ENCODE measurements at places on chromosomes 1 and 21.

DNA sequence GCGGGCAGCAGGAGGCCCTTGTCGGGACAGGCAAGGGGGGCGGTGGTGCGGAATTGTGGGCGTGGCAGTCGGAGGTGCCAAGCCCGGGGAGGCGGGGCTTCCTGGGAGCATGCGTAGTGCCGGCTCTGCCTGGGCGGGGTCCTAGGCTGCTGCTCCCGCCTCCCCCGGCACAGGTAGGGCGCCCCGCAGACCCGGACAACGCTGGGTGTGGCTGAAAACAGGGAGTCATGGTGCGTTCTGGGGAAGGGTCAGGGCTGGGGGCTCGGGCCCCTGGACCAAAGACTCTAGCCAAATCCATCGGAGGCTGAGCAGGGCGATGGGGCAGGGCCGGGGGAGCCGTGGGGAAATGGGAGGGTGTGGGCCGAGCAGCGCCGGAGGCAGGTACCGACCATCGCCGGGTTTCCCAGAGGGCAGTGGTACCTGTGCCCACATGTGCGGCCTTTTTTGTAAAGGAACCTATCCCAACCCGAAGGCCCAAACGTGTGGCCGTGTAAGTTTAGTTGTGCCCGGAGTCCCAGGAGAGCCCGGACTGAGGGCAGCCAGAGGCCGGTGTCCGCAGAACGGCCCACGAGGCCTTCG, 231.9 kb downstream of the SDCCAG8 start:
- DNase-seq, result no peak

DNA sequence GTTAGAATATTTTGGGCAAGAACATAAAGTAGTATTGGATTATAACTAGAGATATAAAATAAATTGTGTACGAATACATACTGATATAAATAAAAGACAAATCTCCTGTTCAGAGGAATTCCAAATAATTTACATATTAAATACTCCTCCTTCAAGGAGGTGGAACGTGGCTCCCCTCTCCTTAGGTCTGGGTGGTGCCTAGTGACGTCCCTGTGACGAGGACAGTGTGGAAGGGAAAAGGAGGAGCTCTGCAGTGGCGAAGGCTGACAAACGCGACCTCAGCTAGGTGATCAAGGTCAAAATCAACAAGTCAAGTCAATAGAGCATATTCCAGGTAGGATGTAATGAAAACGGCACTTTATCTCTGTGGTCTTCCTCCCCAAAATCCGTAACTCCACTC, 310.0 kb downstream of the SMYD3 start:
- no peak for DNase-seq

GRCh38 chr1:58439946-58440345, 106.6 kb downstream of the OMA1 start:
- no peak for DNase-seq

- DNase-seq, result no peak
Measured at GRCh38 chr21:45870421-45870820, 111.1 kb upstream of the COL6A1 start.

DNA sequence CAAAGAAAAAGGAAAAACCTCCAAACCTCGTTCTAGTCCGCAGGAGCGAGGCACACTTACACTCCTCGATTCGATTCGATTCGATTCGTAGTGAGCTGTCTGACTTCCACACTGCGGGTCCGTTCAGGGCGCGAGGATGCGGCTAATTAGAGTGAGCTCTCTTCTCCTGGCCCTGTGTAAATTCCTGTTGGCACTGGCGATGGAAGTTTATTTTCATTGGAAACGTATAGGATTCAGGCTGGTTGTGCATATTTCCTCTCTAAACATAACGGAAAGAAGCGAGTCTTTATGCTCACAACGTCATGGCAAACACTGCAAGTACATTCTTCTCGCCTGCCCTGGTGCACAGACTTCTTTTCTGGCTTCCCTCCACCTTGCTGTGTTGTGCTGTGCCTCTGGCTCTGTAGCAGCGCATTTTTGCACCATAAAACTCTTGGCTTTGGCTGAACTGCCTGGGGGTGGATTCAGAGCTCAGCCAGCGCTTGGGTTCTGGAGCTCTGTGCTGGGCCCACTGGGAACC, 2.7 kb downstream of the HUNK start:
- DNase-seq, result no peak

Data from NCI-H510A treated with DMSO at 0.1 percent for 48 hours (cell line).